Thymus (tissue), 14 donors: ENCODE measurements at places on chromosomes 2 and 18. TPM values are rescaled to one million over a fixed set of nuclear protein-coding genes. Genes with fewer than 3 reads are reported as not detected.
A peak's percentile ranks its signal among the peaks of the same experiment; 100 is the strongest.

ANKRD30BL gene
- 0.19 TPM for total RNA-seq

GPAT2 gene
- total RNA-seq: 0.38 TPM

NCKAP5 gene
- total RNA-seq: 2.0 TPM

ABHD1 gene
- total RNA-seq: 0.09 TPM

IWS1 gene
- 47.6 TPM for total RNA-seq

METTL4 gene
- 9.3 TPM for total RNA-seq

PLGLB2 gene
- total RNA-seq: 1.5 TPM

KCNJ3 gene
- not detected for total RNA-seq

UGT1A4 gene
- total RNA-seq: 0.09 TPM

ATOH8 gene
- total RNA-seq: 2.0 TPM

DNA sequence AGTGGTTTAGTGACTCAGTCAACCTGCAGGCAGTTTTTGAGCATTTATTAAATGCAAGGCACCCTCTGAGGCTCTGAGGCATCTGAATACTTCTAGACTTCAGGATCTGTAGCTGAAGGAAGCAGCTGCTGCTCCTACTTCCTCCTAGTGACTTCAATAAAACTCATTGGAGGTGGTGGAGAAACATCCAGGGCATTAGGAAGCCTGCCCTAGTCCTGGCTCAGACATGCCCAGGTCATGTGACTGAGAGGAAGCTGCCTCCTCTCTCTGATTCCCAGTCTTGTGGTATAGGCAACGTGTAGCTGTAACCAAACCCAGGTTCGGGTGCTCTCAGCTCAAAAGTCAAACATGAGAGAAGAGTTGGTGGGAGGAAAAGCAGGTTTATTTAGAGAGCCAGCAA is 287.2 kb upstream of the GYPC start:
- H3K4me1 ChIP-seq: no peaks in the 10 kb centered on the region
- H3K27me3 ChIP-seq: no peaks in the 10 kb centered on the region
- no peak overlapping the region for H3K4me3 ChIP-seq
- H3K27ac ChIP-seq: no peak overlapping the region

DNA sequence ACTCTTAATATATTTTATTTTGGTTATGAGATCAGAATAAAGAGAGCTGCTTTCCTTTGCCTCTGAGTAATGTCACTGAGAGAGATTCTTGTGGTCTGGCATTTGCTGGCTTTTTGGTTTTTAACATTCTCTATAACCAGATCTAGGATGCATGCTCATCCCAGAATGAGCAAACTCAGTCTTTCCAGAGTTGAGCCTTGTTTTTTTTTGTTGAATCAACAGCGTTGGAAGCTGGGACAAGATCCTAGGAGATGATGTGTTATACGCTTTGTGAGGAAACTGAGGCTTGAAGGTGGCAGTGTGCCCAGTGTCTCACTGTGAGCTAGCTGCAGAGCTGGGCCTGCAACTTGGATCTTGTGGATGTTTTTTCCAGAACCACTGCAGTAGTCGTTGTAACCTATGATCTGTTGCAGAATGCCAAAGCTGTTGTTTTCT is 19.5 kb downstream of the MYO1B start:
- no peaks in the 10 kb centered on the region for H3K4me1 ChIP-seq
- H3K36me3 ChIP-seq: no peaks in the 10 kb centered on the region
- no peaks in the 10 kb centered on the region for H3K27me3 ChIP-seq
- no peak overlapping the region for H3K4me3 ChIP-seq
- no peak for DNase-seq

DNA sequence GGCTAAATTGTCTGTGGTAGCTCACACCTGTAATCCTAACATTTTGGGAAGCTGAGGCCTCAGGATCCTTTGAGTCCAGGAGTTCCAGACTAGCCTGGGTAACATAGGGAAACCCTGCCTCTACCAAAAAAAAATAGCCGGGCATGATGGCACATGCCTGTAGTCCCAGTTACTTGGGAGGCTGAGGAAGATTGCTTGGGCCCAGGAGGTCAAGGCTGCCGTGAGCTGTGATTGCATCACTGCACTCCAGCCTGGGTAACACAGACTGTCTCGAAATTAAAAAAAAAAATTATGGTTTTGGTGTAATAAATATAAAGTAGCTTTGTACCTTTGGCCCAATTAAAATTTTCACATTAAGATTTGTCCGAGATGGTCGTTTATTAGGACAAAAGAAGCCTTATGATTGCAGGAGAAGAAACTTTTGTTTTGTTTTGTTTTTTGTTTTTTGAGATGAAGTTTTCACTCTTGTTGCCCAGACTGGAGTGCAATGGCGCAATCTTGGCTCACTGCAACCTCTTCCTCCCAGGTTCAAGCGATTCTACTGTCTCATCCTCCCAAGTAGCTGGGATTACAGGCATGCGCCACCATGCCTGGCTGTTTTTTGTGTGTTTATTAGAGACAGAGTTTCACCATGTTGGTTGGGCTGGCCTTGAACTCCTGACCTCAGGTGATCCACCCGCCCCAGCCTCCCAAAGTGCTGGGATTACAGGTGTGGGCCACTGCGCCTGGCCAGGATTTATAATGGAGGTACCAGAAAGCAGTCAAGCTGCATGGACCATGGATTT is 4.1 kb downstream of the MTA3 start:
- H3K36me3 ChIP-seq: peaks cover 28% of the 10 kb centered on the region
- peaks cover 55% of the 10 kb centered on the region for H3K4me1 ChIP-seq
- H3K27me3 ChIP-seq: no peaks in the 10 kb centered on the region
- peak overlapping the region; percentile 27 for H3K4me3 ChIP-seq

DNA sequence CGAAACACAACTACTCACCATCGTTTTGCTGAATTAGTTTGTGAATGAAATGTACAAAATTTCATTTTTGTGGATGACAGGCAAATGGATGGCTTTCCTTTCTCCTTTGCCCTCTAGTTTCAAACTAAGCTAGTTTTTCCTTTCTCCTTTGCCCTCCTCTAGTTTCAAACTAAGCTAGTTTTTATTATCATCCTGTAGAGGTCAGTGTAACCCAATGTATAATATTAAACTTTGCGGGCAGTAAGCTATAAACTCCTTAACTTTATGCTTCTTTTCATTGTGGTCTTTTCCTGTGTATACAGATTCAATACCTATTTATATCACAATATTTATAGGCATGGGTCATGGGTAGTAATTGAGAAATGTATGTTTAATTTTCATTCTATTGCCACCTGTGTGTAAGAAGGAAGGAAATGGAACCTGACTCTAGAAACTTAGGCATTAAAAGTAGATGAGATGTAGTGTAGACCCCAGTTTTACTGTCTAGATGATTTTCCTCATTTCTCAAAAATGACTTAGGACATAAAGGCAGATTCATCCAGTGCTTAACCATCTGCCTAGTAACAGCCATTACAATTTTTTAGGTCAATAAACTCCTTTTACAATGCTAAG is 58.1 kb downstream of the MAP3K19 start:
- H3K27me3 ChIP-seq: no peaks in the 10 kb centered on the region
- DNase-seq: no peak
- H3K36me3 ChIP-seq: no peaks in the 10 kb centered on the region
- H3K4me1 ChIP-seq: no peaks in the 10 kb centered on the region

GRCh38 chr2:104741860-104742259 is 112.1 kb upstream of the POU3F3 start:
- no peak overlapping the region for H3K27ac ChIP-seq
- H3K27me3 ChIP-seq: peaks cover 2% of the 10 kb centered on the region
- no peaks in the 10 kb centered on the region for H3K36me3 ChIP-seq
- no peak overlapping the region for H3K4me3 ChIP-seq

GRCh38 chr2:45067859-45068570 is 58.8 kb upstream of the SIX2 start:
- peaks cover 3% of the 10 kb centered on the region for H3K4me1 ChIP-seq
- no peak for DNase-seq
- no peak overlapping the region for H3K4me3 ChIP-seq

- H3K27ac ChIP-seq: no peak overlapping the region
- H3K4me1 ChIP-seq: no peaks in the 10 kb centered on the region
- no peaks in the 10 kb centered on the region for H3K36me3 ChIP-seq
- peaks cover 27% of the 10 kb centered on the region for H3K27me3 ChIP-seq
- DNase-seq: no peak
Measured at GRCh38 chr2:11667866-11668637, 1.9 kb downstream of the NTSR2 start.

- no peaks in the 10 kb centered on the region for H3K36me3 ChIP-seq
- DNase-seq: no peak
- no peaks in the 10 kb centered on the region for H3K4me1 ChIP-seq
- H3K4me3 ChIP-seq: no peak overlapping the region
- H3K27me3 ChIP-seq: no peaks in the 10 kb centered on the region
- no peak overlapping the region for H3K27ac ChIP-seq
Measured at GRCh38 chr18:68505178-68505574, 209.7 kb downstream of the TMX3 start.

- H3K4me3 ChIP-seq: no peak overlapping the region
- no peaks in the 10 kb centered on the region for H3K4me1 ChIP-seq
- no peak for DNase-seq
- no peaks in the 10 kb centered on the region for H3K36me3 ChIP-seq
- H3K27ac ChIP-seq: no peak overlapping the region
Measured at GRCh38 chr18:51300912-51301311, 103.4 kb upstream of the MEX3C start.

DNA sequence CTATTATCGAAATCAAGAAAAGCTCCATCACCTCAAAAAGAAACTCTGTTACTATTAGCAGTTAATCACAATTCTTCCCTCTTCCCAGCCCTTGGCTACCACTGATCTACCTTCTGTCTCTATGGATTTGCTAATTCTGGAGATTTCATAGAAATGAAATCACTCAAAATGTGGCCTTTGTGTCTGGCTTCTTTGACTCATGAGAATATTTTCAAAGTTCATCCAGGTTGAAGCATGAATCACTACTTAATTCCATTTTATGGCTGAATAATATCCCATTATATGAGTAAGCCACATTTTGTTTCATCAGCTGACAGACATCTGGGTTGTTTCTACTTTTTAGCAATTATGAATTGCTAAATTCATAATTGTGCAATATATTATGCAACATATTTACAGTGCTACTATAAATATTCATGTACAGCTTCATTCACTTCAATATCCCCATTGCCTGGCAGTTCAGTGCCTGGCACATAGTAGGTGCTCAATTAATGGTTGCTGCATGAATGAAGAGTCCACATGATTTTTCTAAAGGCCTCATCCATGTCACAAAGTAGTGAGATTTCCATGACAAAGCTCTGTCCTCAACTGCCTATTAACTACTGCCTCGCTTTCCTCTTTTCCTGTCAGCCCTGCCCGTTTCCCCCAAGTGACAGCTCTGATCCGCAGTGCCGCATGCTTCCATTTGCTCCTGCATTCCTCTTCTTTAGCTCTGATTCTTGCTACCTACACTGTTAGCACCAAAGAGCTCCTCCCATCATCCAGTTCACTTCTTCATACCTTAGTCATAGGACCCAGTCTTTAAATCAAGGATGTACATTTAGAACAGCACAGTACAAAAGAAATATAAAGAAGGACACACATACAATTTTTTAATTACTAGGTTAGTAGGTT is 32.8 kb downstream of the CCDC93 start:
- no peak overlapping the region for H3K4me3 ChIP-seq
- no peak overlapping the region for H3K27ac ChIP-seq
- no peaks in the 10 kb centered on the region for H3K27me3 ChIP-seq
- H3K36me3 ChIP-seq: peaks cover 22% of the 10 kb centered on the region

GRCh38 chr2:146927080-146927711 is 917.6 kb upstream of the ACVR2A start:
- no peaks in the 10 kb centered on the region for H3K4me1 ChIP-seq
- no peak for DNase-seq
- H3K4me3 ChIP-seq: no peak overlapping the region
- no peaks in the 10 kb centered on the region for H3K27me3 ChIP-seq
- no peaks in the 10 kb centered on the region for H3K36me3 ChIP-seq
- H3K27ac ChIP-seq: no peak overlapping the region

DNA sequence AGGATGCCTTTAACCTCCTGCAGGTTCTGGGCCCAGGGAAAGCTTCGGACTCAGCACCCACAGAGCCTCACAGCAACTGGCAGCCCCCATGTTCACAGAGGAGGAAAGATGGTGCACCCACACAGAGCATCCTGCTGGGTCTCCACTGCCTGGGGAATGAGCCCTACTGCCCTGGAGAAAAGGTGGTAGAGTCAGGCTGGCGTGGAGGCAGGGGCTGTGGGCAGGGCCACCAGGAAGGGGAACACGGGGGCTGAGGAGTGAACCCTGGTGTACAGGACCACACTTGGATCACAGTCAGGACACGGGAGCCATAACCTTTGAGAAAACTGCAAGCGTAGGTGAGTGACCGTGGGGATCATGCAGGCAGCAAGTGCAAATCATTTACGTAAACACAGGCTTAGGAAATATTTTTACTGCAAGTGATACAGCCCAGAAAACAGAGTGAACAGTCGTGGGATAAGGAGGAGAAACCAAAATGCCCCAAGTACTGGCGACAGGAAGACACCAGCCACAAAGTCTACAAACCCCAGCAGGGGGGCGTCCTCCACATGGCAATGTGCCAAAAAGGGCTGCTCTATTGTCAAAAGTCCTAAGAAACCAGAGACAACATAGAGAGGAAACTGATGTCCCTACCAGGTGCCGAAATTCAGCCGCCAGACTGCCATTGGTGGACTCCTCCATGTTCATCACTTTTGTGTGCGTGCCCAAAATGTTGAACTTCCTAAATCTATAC is 27.6 kb downstream of the STAT1 start:
- H3K4me1 ChIP-seq: peaks cover 3% of the 10 kb centered on the region
- peaks cover 97% of the 10 kb centered on the region for H3K36me3 ChIP-seq
- no peaks in the 10 kb centered on the region for H3K27me3 ChIP-seq
- no peak overlapping the region for H3K27ac ChIP-seq
- H3K4me3 ChIP-seq: no peak overlapping the region
- DNase-seq: no peak

DNA sequence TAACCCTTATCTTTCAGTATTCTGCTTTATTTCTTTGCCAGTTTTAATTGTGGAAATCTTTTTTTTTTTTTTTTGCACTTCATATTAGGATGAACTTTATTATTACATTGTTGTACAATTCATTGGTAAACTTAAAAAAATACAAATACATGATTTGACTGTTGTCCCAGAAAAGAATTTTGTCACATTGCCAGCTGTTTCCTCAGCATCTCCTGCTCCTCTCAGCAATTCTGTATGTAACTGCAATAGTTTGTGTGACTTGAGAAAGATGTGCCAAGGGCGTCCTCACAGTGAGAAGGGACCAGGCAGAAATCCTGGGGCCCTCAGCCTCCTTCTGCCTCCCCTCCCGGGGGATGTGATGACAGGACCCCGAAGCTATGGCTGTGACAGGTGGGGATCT is 254.4 kb downstream of the NBAS start:
- no peaks in the 10 kb centered on the region for H3K36me3 ChIP-seq
- H3K4me1 ChIP-seq: peaks cover 5% of the 10 kb centered on the region
- no peak overlapping the region for H3K4me3 ChIP-seq
- no peak overlapping the region for H3K27ac ChIP-seq
- no peak for DNase-seq
- H3K27me3 ChIP-seq: no peaks in the 10 kb centered on the region

DNA sequence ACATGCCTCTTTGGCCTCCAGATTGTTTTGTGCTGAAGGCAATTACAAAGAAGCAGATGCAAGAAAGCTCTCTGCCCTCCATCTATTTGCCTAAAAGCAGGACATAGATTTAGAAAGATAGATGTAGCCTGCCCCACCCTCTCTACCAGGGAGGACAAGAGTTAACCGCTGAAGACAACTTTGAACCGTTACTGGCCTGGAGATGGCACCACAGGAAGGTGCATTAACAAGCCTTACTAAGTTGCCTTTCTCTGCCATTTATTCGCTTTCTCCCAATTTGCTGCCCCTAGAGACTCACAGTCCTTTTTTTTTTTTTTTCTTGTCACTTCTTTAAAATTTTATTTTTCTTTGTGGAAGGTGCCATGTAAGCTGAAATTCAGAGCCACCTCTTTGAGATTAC is 28.8 kb upstream of the RMDN2 start:
- peaks cover 5% of the 10 kb centered on the region for H3K4me1 ChIP-seq
- H3K27me3 ChIP-seq: no peaks in the 10 kb centered on the region
- no peak for DNase-seq
- no peak overlapping the region for H3K4me3 ChIP-seq
- H3K27ac ChIP-seq: no peak overlapping the region
